ENCODE measurements at places on chromosomes 6 and 20.

GRCh38 chr20:35344354-35344837, 52.2 kb upstream of the FAM83C start:
- DNase-seq: peak; percentile 82

DNA sequence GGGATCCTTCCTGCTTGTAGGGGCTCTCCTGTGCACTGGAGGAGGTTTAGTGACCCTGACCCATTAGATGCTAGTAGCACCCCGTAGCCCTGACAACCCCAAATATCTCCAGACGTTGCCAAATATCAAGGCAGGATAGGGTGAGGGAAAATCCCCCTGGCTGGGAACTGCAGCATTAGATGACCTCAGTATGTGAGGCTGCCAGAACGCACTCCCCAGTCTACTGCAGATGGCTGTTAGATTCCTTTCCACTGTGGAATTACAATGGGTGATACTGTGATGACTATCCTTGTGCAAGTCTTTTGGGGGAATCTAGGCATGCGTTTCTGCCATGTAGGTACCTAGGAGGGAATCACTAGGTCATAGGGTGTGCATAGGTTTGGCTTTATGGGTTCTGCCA, 226.3 kb upstream of the KCNG1 start:
- no peak for DNase-seq

- peak; percentile 67 for DNase-seq
Measured at GRCh38 chr6:84568971-84569370, 195.4 kb downstream of the TBX18 start.

DNA sequence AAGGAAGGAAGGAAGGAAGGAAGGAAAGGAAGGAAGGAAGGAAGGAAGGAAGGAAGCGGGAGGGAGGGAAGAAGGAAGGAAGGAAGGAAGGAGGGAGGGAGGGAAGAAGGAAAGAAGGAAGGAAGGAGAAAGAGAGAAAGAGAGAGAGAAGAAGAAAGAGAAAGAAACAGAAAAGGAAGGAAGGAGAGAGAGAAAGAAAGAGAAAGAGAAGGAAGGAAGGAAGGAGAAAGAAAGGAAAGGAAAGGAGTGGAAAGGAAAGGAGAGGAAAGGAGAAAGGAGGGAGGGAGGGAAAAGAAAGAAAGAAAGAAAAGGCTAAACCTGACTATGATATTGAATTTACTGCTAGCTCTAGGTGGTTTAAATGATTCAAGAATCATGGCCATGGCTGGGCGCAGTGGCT, 5.3 kb upstream of the ASIP start:
- DNase-seq: no peak
